ENCODE measurements at places on chromosomes 7 and 10.
A peak's percentile ranks its signal among the peaks of the same experiment; 100 is the strongest.

GRCh38 chr10:116138897-116139296 lies 134.1 kb downstream of the GFRA1 start:
- DNase-seq, result no peak

DNA sequence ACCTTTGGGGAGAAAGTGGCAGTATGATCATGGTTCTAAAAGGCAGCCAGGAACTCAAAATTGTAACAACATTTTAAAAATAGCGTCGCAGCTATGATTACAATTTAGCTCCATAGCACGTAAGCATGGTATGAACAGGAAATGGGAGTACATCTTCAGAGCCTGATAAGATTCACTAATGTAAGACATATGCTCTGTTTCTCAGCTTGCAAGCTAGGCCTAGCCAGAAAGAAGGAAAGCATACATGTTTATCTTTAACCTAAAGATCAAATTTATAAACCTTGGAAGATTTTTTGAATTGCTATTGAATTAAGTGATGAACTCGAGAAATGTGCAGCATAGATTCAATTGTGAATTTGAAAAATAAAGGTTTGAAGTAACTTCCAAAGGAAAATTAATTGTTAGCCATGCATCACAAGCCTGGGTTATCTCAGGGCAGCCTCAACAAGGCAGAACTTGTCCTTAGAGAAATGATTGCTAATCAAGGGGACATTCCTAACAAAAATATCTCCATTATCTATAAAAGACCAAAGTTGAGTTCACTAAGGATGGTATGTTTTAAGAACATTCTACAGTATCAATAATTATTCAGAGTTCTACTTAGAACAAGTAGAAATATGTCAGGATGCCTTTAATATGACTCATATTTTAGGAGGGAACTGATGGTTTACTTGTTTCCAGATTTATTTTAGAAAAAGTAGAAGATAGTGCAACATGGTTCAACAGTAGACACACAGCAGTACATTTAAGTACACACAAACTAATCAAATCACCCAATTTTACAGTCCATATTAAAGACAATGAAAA lies 38.8 kb upstream of the SEPTIN7 start:
- no peak for DNase-seq

GRCh38 chr10:110613341-110613995 lies 30.7 kb upstream of the RBM20 start:
- peak; percentile 51 for DNase-seq

GRCh38 chr10:74035303-74035702 lies 37.4 kb downstream of the VCL start:
- DNase-seq, result no peak

DNA sequence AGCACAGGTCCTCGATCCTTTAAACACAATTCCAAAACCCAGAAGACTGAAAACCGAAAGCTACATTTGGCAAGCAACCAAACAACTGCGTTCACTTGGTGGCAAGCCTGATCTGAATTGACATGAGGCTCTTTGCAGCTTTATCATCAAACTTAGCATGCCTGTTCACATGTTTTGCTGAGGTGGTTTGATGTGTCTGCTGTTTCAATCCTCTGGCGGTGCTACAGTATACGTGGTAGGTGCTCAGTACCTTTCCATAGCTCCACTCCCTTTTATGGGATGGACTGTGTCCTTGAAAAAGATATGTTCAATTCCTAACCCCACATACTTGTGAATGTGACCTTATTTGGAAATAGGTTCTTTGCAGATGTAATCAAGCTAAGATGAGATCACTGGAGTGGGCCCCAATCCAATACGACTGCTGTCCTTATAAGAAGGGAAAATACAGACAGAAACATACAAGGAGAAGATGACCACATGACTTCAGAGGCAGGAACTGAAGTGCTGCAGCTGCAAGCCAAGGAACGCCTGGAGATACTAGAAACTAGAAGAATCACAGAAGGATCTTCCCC lies 33.4 kb downstream of the CCDC6 start:
- DNase-seq, result no peak

- no peak for DNase-seq
Measured at GRCh38 chr10:37680716-37681616, 176.4 kb downstream of the ZNF248 start.

- DNase-seq, result no peak
Measured at GRCh38 chr10:66958466-66958865, 32.6 kb downstream of the LRRTM3 start.

- no peak for DNase-seq
Measured at GRCh38 chr7:31478018-31478417, 35.9 kb upstream of the ITPRID1 start.

DNA sequence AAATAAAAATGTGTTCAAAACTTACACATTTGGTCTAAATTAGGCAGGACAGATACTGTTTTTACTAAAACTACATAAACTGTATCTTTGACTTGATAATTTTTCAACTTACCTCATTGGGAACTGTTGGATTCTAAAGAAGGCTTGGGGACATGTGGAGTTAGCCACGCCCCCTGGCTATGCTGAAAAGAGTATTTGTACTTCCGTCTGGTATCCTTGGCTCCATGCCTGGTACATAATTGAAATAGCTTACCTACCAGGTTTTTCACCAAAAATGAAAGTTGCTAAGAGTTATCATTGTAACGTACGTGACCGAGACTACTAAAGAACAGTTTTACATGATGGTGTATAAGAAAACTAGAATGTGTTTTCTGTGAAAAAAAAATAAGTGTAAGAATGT lies 604.8 kb upstream of the IGFBP3 start:
- DNase-seq, result no peak

DNA sequence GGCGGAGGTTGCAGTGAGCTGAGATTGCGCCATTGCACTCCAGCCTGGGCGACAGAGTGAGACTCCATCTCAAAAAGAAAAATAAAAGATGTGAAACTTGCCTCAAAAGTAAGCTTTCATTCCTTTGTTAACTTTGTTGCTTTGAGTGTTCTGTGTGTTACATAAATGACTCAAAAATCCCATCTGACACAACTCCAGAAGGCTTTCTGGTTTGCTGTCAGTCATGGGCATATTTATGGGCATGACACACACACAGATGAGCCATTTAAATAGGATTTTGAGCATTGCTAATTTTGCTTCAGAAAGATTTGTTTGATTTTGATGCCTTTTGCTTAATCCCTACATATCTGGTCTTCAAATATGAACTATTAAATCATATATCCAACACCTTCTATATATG lies 82.6 kb downstream of the CACNB2 start:
- DNase-seq, result no peak

- DNase-seq, result no peak
Measured at GRCh38 chr10:69220041-69220451, at the start of gene HKDC1. Gene HKDC1 (plus strand): TSS chr10:69220332. CDS start chr10:69220436, 104 bp downstream.

GRCh38 chr7:136923111-136923667 lies 54.7 kb downstream of the CHRM2 start:
- DNase-seq, result no peak

GRCh38 chr7:119123326-119123725 lies 898.8 kb downstream of the ANKRD7 start:
- no peak for DNase-seq

DNA sequence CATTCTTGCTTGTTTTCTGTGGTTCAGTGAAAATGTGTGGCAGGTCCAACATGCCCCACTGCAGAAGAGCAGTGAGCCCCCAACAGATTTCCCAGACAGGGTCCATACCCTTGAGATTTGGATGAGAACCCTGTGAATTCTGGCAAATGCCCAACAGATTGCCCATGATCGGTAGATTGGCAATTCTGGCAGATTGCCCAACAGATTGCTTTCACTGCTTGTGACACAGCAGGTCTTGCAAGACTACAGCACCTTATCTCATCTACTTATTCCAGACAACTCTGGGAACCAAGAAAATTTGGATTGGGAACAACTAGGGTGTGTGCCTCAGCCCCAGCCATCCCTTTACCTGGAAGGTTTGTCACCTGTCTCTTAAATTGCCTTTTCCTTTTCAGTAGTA lies 143.7 kb upstream of the COL1A2 start:
- no peak for DNase-seq

- no peak for DNase-seq
Measured at GRCh38 chr7:39355664-39356063, 210.5 kb upstream of the YAE1 start.

DNA sequence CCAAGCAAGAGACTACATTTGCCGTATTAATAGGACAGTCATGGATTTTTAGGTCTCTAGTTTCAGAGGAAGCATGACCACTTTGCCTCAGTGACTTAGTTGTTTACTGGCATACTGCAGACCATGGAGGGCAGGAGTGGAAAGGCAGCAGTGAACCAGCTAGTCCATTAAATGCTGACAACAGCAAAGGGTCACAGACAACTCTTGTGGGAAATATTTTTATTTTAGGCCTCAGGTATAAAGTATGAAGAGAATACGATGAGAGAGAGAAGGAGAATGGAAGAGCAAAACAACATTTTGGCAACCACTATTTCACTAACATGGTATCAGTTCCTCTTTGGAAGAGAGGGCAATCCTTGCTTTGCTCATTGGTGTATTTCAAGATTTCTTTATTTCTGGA lies 118.0 kb downstream of the RELN start:
- DNase-seq, result no peak

- no peak for DNase-seq
Measured at GRCh38 chr7:30427296-30428070, 51.1 kb downstream of the NOD1 start.

DNA sequence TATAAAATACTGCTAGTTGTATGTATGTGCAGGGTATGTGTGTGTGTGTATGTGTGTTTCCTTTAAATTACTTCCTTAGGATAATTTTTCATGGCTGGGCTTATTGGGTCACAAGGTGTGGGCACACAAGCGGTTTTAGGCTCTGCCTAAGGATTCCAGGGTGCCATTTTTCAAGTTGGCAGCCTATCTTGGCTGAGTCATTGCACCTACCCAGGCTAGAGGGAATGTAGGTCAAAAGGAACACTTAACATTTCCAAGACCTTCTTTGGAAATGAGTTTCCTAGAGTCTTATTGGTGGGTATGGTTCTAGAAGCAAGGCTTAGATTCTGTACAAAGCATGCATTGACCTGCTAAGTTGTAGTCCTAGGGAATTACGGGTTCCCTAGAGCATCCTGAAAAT lies 642.1 kb downstream of the LRMDA start:
- no peak for DNase-seq

DNA sequence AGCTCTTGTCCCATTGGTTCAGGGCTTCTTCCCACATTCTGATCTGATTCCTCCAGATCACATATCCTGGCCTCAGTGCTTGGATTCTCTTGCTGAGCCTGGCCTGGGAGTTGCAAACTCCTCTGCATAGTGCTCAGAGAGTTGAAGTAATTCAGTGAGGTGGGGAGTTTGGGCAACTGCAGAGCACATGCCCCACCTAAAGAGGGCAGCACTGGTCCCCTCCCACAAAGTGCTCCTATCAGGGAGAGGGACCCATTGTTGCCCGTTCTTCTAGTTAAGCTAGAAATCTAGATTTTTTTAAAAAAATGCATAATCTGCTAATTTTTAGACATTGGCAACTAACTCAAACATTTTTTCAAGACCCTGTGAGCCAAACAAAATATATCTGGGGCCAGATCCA lies 45.1 kb downstream of the CHN2 start:
- peak; percentile 45 for DNase-seq

GRCh38 chr7:73986158-73986631 lies 41.8 kb upstream of the ELN start:
- DNase-seq, result no peak

GRCh38 chr7:36456548-36456947 lies 66.9 kb downstream of the ANLN start:
- no peak for DNase-seq

GRCh38 chr7:136386876-136387275 lies 409.7 kb upstream of the MTPN start:
- no peak for DNase-seq

DNA sequence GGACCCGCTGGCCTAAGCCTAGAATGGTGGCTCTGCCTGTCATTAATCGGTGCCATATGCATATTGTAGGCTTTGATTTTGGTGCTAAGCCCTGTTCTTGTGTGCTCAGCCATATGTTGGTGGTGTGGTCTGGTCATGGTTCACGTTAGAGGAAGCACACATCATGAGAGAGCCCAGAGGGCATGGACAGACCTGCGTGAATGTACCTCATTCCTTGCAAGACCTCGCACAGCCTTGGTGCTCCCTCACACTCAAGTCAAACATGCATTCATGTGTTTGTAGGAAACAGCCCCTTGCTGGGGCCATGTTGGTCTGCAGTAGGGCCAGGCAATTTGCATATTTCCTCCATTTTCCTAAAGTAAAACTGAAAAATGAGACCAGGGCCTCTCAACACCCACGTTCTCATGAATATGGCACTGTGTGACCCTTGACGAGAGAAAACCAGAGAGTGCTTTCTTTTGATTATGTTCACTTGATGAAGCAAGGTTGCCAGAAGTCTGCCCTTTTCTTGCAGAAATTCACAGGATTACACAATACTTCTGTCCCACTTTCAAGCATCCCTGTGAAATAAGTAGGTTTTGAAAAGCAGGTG lies 268.7 kb downstream of the CELF2 start:
- peak; percentile 29 for DNase-seq

DNA sequence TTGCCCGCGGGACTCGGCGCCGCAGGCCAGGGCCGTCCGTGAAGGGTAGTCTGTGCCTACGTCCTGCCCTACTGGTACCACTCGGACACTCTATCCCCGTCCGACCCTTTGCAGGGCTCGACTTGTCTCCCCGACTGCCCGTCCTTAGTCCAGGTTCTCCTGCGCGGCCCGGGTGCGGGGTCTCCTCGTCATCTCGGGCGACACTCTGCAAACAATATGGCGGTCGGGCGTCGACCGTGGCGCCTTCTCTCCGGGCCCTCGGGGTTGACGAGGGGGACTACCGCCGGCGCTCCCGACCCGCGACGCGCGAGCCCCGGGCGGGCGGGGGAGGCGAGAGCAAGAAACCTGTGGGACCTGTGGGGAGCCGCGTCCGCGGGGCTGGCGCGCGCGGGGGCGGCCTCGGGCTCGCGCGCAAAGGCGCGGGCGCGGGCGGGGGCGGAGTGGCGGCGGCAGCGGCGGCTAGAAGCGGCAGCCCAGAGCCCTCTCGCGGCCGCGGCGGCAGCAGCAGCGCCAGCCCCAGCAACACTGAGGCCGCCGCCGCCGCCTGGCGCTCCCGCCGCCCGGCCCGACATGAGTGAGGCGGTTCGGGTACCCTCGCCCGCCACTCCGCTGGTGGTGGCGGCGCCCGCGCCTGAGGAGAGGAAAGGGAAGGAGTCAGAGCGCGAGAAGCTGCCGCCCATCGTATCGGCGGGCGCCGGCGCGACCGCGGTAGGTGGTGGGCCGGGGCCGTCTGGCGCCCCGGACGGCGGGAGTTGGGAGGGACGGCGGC lies at the start of gene HECTD2:
TSS of gene HECTD2 (plus strand) at position 476 of the 769 bp plus-strand sequence. CDS start at position 571, 95 bp downstream.
- DNase-seq, result peak; percentile 78

Measured in activated CD4-positive, alpha-beta T cell treated with anti-CD3 and anti-CD28 coated beads, Interleukin-2, amount 50 U/mL, for 16 hours (primary cell).